ENCODE measurements at places on chromosomes 5 and 9. TPM values are rescaled to one million over a fixed set of nuclear protein-coding genes. Genes with fewer than 3 reads are reported as not detected.

SLC6A19 gene
- total RNA-seq, result 0.07 TPM

FSTL4 gene
- 6.3 TPM for total RNA-seq

PRSS3 gene
- 14.7 TPM for total RNA-seq

SLC1A3 gene
- not detected for total RNA-seq

TSSK1B gene
- total RNA-seq, result not detected

PROB1 gene
- 0.28 TPM for total RNA-seq

ABO gene
- total RNA-seq, result not detected

USP20 gene
- 6.1 TPM for total RNA-seq

ZNF169 gene
- total RNA-seq, result 1.7 TPM

NR4A3 gene
- total RNA-seq, result 1.5 TPM

COL27A1 gene
- 7.0 TPM for total RNA-seq

Data from A549 treated with ZK216348 at 1 μM for 4 hours (cell line).